ENCODE measurements at places on chromosomes 13 and 19. TPM values are rescaled to one million over a fixed set of nuclear protein-coding genes. Genes with fewer than 3 reads are reported as not detected.

ZNF69 gene
- total RNA-seq: 3.5 TPM

KLHL1 gene
- total RNA-seq: not detected

CD209 gene
- not detected for total RNA-seq

ZNF880 gene
- 23.0 TPM for total RNA-seq

KLK12 gene
- total RNA-seq: not detected

OR10H1 gene
- total RNA-seq: not detected

SYNGR4 gene
- total RNA-seq: not detected

TINCR gene
- total RNA-seq: 0.18 TPM

YJEFN3 gene
- total RNA-seq: 3.2 TPM

METTL21C gene
- not detected for total RNA-seq

CD22 gene
- total RNA-seq: 1.4 TPM

LCP1 gene
- 1.2 TPM for total RNA-seq

ZNF560 gene
- 0.53 TPM for total RNA-seq

RELB gene
- total RNA-seq: 14.9 TPM

Data from myometrial cell (primary cell).